ENCODE measurements at places on chromosomes 5 and 9. TPM values are rescaled to one million over a fixed set of nuclear protein-coding genes. Genes with fewer than 3 reads are reported as not detected.

The NR6A1 gene
- 0.71 TPM for total RNA-seq

The LCN2 gene
- total RNA-seq: not detected

The TAF11L10 gene
- total RNA-seq: not detected

DNA sequence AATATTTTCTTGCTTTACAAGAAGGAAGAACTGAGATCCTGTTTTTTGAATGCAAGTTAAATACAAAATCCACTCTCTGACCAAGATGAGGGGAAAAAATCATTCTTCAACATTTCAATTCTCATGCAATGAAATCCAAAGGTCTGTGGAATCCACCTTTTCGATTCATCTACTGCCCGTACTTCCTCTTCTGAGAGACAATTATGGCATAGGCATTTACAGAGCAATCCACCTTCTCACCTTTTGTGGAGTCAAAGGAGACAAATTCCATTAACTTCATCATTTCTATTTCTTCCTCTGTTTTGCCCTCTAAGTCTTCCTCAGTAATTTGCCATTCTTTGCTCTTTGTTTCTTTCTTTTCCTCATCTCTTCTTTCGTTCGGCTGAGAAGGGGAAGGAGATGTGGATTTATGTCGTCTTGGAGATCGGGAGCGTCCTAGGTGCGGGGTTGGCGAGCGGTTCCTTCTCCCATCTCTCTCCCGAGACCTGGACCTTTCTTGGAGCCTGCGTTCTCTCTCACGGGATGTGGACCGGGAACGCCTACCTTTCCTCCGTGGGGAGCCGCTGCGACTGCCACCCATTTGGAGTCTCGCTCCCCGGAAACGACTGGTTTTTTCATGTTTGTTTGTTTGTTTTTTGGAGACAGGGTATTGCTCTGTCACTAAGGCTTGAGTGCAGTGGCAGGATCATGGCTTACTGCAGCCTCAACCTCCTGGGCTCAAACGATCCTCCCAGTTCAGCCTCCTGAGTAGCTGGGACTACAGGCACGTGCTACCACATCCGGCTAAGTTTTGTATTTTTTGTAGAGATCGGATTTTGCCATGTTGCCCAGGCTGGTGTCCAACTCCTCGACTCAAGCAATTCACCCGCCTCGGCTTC, 24.3 kb upstream of the AFF4 start:
- no peak overlapping the region for H3K4me3 ChIP-seq
- H3K27ac ChIP-seq: no peak overlapping the region
- no peaks in the 10 kb centered on the region for H3K27me3 ChIP-seq
- H3K4me1 ChIP-seq: no peaks in the 10 kb centered on the region
- no peaks in the 10 kb centered on the region for H3K36me3 ChIP-seq

DNA sequence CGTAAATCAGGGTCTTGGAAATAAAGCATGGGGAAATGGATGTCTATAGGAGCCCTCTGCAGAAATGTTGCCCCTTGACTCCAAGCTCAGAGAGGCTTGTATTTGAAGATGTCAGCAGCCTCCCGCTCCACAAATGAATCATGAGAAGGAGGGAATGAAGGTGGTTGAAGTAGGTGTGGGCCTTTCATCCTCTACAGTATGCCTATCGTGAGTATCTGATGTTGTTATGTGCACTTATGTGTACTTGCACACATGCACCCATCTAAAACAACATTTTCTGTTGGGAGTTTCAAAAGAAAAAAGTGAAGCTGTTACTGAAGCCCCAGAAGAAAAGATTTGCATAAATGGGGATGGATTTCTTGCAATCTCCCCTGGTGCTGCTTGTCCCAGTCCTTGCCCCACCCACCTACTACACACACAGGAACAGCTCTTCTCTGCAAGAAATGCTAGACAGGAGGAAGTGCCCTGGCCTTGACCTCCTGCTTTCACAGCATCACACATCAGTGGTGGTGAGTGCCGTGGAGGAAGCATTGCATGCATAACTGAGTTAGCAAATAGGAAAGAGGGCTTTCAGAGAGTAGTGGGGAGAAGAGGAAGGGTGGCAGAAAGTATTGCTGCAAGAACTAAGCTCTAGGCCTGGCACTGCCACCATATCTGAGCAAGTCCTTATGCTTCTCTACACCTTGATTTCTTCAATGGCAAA, 156.1 kb downstream of the SNX18 start:
- no peaks in the 10 kb centered on the region for H3K36me3 ChIP-seq
- no peak for DNase-seq
- peaks cover 23% of the 10 kb centered on the region for H3K4me1 ChIP-seq
- H3K27me3 ChIP-seq: no peaks in the 10 kb centered on the region
